ENCODE measurements at places on chromosomes 5 and 9. TPM values are rescaled to one million over a fixed set of nuclear protein-coding genes. Genes with fewer than 3 reads are reported as not detected.

Gene LCN10
- not detected for total RNA-seq

Gene PCDHA13
- 1.2 TPM for total RNA-seq

Gene TIFAB
- total RNA-seq, result not detected

DNA sequence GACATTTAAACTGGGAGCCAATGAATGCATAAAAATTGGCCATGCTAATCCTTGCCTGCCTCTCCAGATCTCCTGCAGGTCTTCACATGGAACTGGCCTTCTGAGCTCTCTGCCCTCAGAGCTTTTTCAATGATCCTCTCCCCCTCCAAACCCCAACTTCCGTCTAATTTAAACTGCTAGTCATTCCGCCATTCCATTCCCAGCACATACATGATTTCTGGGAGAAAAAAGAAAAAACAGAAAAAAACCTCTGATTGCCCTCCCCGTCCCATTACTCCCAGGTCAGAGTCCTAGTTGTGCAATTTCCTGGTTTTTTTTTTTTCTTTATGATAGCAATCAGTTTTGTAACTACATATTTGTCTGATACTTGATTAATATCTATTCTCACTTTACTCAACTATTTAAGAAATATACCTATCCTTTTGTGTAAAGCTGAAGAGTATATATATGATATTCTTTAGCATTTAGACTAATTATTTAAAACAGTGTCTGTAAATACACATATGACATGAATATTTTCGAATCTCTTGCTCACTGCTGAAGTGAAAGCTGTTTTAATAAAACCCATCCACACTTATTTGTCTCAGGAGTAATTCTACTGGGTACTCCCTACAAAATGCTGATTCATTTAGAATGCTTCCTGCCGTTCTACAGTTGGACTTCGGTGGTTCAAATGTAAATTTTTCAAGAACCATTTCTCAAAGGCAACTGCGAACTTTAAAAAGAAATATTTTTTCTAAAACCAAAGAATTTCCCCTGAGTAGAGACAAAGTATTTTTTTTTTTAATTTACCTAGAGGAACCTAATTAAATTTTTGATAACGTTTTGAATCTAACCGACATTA lies 1.6 kb downstream of the HINT1 start:
- no peak for DNase-seq

- DNase-seq, result no peak
These were observed 59.7 kb downstream of the DOCK8 start for GRCh38 chr9:274406-274805.

- DNase-seq, result no peak
These were observed 32.0 kb upstream of the ADAM19 start for GRCh38 chr5:157607371-157608161.

DNA sequence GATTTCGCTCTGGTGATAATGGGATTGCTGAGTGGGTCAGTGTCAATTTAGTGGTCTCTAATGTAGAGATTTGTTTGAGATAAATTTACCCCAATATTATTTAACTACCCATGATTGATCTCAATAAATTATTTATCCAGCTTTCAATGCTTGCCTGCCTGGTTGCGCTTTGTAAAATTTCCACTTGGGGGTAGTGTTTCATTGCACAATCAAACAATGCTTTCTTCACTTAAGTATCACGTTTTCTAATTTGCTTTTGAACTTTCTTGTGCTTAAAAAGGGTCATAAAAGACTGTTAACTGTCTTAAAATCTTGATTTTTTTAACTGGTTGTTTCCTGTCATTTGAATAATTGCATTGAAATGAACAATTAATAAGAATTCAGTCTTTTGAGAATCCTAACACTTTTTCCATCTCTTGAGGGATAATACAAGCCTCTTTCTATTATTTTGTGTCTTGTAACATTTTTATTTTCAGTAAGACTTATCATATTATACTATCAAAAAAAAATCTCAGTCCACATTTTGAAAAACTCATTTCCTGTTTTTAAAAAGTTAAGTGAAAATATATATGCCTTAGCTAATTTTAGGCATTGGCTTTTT lies 18.7 kb downstream of the HSD17B4 start:
- no peak for DNase-seq
